Stimulated activated CD4-positive, alpha-beta T cell treated with anti-CD3 and anti-CD28 coated beads, Interleukin-15, amount 100 ng/mL, for 24 hours (primary cell): ENCODE measurements at places on chromosomes 7 and 10.
A peak's percentile ranks its signal among the peaks of the same experiment; 100 is the strongest.

DNA sequence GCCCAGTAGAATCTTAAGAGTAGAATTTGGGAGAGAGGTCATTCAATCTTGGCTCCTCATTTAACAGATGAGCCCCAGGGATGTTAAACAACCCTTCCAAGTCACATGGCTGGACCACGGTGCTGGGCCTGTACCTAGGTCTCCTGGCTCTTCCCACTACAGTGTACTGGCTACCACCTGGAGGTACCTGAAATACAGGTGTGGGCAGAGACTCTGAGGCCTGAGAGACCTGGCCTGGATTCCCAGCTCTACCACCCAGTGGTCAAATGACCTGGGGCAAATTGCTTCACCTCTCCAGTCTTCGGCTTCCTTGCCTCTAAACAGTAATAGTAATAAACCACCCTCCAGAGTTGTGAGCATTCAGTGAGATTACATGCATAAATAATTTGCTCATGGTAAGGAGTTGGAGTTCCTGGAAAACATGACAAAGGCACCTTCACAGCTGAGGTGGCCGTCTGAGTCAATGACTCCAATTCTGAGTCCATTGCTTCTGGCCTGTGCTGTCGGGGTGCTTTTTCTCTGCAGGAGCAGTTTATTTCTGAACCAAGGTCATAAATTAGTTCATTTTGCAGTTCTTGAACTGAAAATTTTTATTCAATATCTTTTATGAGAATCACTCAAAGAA, 2.7 kb downstream of the GOT1 start:
- no peak for DNase-seq

- DNase-seq: peak; percentile 91
Measured at GRCh38 chr7:1175967-1176851, 16.2 kb upstream of the ZFAND2A start.

- DNase-seq: no peak
Measured at GRCh38 chr7:10934292-10934691, 39.4 kb upstream of the PHF14 start.

- DNase-seq: no peak
Measured at GRCh38 chr10:86287110-86287793, 79.3 kb downstream of the GRID1 start.

GRCh38 chr10:29877793-29878491, 181.4 kb downstream of the JCAD start:
- DNase-seq: no peak

GRCh38 chr7:85423209-85423895, 236.5 kb upstream of the SEMA3D start:
- DNase-seq: no peak

DNA sequence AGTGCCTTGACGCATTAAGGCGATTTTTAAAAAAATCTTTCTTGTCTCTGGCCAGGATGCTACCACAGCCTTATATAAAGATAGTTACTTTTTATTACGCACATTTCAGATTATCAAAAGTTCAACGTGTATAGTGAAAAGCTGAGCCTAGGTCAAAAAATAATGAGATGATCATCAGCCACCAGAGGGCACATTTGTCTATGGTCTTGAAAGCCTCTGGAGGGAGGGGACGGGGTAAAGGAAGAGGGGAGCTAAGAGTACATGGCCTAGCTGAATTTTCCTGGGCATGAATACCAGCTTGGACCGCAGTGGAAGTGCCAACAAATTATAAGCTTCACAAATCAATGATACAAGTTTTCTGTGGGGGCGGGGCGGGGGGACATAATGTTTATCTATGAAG, 285.9 kb upstream of the SMIM30 start:
- no peak for DNase-seq

GRCh38 chr7:1661461-1661860, 8.6 kb upstream of the ELFN1 start:
- DNase-seq: no peak

GRCh38 chr7:101420436-101420835, 57.8 kb downstream of the COL26A1 start:
- DNase-seq: peak; percentile 23

DNA sequence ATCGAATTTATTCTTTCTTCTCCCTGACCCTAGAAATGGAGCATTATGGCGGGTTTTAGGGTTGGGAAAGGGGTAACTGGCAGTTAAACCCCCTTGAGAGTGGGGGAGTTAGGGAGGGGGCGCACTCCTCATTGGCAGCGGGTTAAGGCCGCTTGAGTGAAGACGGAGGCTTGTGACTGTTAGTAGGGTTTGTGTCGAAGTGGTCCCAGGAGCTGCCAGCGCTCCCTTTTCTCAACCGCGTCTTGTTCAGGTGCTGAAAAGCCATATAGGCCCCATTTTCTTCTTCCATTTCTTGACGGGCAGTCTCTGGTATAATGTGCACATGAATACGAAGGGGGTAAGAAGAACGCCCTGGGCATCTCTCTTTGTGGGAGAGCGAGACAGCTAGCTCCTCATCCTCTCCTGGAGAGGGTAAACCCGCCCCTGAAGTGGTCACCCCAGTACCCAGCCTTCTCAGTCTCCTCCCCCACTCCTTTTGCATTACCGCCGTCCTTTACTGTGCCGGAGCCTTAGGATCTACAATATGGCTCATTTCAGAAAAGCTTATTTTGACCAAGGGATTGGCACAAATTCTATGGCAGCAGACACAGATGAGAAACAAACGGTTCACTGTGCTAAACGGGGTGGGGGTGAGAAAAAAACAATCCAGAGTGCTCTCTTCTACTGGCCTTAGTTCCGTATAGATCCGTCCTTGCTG, 836 bp downstream of the KMT2E start:
- peak; percentile 71 for DNase-seq

DNA sequence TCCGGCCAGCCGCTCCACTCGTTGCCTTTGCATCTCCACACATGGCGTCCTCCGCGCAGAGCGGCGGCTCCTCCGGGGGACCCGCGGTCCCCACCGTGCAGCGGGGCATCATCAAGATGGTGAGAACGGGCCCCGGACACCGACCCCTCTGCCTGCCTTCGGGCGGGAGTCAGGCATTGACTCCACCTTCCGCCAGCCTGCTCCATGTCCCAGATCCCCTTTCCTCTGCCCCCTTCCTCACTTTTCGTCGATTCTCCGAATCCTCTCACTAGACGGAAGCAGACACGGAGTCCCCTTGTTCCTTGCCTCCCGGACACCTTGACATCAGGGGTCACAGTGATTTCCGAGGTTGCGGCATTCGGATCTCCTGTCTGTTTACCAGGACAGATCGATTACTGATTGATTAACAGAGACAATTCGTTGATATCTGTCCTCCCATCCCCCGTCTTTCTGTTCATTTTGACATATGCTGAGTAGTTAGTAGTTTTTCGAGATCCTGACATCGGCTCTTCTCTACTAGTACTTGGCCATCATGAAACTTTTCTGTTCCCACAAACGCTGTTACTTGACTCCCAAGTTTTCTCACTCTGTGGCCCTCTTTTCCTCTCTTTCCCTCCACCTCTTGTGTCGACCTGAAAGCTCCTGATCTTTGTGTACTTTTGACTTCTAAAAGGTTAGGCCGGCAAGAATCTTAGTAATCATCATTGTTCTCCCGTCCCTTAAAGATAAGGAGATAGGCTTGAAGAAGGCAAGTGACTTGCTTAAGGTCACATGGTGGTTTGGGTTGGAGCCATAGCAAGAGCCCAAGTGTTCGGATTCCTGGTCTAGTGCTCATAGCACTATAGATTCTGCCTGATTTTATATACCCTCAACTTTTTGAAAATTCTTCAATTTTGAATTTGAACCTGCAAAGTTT, 597 bp downstream of the SND1 start:
- DNase-seq: no peak

DNA sequence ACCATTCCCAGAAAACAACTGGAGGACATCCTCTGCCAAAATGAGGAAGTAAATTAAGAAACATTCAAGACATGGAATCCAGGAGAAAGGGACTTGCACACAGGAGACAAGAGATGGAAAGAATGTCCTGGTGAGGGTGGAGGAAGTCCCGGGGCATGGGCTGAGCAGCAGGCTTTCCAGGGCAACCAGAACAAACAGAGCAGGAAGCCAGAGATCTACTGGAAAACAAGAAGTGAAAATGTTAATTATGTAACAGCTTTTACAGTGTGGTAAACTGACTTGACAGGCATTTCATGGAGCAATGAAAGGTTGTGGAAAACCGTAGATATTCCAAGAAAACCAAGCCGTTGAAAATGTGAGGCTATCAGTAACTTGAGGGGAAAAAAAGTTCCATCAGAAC, 55.2 kb upstream of the ZNF746 start:
- no peak for DNase-seq

DNA sequence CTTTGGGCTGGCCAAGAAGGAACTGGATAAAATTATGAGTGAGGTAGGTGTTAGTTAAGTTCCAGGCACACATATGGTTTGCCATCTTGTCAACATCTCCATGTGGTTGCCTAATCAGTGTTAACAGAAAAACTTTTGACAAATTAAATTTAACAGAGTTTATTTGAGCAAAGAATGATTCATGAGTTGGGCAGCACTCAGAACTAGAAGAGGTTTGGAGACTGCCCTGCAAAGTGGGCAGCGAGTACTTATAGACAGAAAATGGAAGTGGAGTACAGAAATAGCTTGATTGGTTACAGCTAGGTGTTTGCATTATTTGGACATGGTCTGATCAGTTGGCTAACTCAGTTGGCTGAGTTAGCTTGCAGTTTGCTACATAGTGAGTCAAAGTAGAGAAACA, 37.5 kb upstream of the AGK start:
- no peak for DNase-seq

DNA sequence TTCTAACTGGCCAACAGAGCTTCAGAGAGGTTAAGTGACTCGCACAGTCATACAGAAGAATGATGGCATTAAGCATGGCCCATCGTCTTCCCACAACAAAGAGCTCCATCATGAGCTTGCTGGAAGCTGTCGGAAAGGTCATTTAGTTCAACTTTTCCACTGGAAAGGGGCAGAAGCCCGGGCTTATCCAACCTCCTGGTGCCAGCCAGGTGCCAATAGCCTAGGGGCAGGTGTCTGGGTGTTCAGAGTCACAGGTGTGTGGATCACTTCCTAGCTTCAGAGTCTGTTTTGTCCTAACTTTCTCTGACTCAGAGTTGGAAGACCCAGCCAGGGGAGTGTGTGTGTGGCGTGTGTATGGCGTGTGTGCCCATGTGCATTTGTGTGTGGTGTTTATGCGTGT, 1.3 kb upstream of the TRPV6 start:
- no peak for DNase-seq

DNA sequence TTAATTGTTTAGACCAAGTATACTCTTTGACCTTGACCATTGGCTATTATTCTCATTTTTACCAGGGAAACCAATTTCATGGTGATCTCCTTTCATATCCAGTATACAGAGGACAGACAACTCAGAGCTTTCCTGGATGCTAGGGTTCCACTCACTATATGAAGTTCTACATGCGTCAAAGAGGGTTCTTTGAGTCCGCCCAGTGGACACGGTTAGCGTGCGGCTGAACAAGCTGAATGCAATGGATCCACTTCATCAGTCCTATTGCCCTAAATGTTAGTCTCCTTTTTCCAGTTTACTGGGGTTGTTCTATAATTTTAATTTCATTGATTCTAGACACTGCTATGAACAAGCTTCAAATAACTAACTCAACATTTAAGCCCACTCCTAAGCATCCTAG, 162.4 kb upstream of the PCLO start:
- no peak for DNase-seq

DNA sequence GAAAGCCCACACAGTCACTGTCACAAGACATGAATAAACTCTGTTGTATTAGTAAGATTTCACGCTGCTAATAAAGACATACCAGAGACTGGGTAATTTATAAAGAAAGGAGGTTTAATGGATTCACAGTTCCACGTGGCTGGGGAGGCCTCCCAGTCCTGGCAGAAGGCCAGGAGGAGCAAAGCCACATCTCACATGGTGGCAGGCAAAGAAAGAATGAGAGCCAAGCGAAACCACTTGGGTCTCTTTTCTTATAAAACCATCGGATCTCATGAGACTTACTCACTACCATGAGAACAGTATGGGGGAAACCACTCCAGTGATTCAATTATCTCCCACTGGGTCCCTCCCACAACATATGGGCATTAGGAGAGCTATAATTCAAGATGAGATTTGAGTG, 110.2 kb downstream of the ST8SIA6 start:
- no peak for DNase-seq

DNA sequence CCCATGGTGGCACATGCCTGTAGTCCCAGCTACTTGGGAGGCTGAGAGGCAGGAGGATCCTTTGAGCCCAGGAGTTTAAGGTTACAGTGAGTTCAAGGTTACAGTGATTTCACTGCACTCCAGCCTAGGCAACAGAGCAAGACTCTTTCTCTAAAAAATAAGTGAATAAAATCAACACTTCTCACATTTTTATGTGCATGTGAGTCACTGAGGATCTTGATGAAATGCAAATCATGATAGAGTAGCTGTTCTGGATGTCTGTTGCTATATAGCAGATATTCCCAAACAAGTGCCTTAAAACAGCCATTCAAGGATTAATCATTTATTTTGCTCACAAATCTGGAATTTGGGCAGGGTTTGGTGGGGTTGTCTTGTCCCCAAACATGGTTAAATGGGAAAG, 62.3 kb upstream of the ARHGAP12 start:
- no peak for DNase-seq

DNA sequence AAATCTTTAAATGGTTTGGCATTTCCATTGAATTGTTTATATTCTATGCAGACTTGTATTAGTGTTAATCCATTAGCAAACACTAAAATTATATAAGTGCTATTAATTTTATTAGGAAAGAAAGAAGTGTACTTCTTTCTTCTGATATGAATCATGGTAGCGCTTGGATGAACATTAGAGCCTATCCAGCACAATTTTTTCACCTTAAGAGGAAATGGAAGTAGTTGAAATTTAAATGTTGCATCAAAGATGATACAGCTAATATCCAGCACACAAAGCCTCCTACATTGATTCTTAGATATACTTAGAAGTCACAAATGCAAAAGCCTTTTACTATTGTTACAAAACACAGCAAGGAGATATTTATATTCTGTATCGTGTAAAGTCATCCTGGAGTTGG, 174.5 kb downstream of the AHR start:
- DNase-seq: no peak

GRCh38 chr10:93652857-93653256, 40.5 kb downstream of the PDE6C start:
- no peak for DNase-seq

DNA sequence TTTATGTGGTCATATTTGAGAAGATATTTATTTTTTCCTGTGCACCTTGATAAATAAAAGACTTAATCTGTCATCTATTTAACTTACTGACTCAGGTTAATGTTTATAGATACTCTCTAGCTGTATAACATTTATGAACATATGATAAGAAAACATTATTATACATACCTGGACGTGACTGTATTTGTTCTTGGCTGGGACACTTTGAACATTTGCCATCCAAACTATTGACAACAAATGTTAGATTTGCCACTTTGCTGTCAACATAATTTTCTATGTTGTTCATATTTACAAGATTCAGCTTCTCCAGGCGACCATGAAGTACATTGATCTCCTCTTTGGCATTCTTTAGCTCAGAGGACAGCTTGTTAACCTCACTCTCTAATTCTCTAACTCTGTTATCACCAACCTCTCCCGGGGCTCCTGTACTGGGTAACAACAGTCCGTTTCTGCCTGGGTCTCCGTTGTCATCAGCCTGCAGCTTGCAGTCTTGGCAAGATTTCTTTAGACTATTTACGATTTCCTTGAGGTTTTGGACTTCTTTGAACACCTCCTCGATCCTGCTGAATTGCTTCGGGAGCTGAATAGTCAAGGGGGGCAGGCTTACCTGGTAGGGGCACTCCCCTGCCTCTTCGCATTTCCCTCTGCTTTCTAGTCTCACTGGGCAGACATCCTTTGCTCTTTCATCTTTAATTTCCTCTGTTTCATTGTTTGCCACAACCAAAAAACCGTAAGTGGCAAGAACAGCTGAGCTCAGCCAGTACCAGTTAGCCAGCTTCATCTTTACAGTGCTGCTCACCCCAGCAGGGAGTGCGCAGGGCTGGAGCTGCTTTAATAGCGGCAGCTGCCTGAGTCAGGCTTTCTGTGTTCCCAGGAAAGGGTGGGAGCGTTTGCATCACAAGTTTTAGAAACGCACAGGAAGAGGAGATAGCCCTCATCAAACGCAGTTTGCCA, at the start of gene FGL2:
Gene FGL2, minus strand, starts transcription at position 807 of the 954 bp plus-strand sequence. Its CDS starts 26 bp downstream, at position 781.
- peak; percentile 40 for DNase-seq
